Stomach (tissue), 19 donors: ENCODE measurements at places on chromosomes 12 and 14.
A peak's percentile ranks its signal among the peaks of the same experiment; 100 is the strongest.

DNA sequence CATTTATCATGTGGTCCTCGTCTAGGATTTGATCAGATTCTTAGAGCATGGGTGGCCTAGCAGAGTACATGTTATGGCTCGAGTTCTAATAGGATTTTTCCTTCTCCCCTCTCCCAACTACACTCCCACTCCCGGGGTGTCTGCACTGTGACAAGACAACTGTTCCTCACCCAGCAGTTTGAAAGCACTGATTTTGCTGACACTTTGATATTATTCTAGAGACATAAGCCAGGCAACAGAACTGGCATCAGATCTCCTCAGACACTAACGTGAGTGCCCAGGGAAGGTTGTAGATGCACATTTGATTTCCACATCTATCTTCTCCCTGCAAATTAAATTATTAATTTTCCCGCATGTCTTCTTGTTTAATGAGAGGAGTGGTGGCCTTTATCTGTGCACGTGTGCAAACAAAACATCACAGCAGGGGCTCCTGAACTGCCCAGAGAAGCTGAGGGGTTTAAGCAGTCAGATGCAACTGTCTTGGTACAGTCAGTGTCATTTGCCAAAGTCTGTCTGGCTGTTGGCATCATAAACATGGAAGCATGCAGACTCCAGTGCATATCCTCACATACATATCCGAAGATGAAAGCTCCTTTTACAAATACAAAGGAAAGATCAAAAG lies 491.8 kb downstream of the NPAS3 start:
- DNase-seq, result no peak

- no peak for DNase-seq
Observed at GRCh38 chr14:105420101-105420973, 710 bp downstream of the MTA1 start.

DNA sequence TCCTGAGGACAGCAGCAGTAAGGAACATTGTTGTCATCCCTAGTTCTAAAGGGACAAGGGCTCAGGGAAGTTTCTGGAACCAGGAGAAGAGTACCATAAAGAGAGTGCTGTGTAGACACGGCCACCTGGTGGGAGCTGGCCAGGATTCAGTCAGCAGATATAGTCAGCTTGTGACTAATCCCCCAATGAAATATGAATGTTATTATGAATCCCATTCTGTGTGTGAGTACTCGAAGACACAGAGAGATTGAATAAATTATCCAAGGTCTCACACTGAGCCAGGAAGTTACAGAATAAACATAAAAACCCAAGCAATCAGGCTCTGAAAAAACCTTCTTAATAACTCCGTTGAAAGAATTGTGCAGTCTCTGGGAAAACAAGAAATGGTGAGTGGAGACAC lies 1359.5 kb downstream of the AACS start:
- no peak for DNase-seq

DNA sequence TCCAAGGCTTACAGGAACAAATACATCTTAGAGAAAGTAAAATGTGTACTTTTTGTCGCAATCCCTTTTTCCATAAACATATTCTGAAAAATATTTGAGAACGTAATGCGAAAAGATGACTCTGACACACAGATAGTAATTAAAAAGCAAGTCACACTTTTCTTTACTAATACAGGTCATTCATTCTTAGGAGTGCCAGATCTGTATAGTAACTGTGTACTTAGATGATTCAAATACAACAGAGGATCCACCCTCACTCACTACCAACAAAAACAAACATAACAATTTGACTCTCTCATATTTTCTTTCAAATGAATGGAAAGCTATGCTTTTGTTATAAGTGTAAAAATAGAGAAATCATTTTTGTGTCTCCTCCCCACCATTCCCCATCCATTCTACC lies 795.4 kb downstream of the SLC6A15 start:
- no peak for DNase-seq

- DNase-seq, result no peak
Observed at GRCh38 chr14:52888839-52889838, 61.7 kb downstream of the FERMT2 start.

- DNase-seq, result peak; percentile 21
Observed at GRCh38 chr12:108890208-108890607, 10.3 kb downstream of the DAO start.

DNA sequence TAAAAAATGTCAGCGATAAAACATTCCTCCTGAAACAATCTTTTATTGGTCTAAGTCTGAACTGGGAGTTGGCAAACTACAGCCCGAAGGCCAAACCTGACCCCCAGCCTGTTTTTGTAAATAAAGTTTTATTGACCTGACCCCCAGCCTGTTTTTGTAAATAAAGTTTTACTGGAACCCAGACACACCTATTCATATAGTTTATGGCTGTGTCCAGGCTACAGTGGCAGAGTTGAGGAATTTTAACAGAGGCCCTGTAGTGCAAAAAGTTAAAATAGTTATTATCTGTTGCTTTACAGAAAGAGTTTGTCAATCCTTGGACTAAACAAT lies 12.1 kb upstream of the SCARB1 start:
- DNase-seq, result no peak

DNA sequence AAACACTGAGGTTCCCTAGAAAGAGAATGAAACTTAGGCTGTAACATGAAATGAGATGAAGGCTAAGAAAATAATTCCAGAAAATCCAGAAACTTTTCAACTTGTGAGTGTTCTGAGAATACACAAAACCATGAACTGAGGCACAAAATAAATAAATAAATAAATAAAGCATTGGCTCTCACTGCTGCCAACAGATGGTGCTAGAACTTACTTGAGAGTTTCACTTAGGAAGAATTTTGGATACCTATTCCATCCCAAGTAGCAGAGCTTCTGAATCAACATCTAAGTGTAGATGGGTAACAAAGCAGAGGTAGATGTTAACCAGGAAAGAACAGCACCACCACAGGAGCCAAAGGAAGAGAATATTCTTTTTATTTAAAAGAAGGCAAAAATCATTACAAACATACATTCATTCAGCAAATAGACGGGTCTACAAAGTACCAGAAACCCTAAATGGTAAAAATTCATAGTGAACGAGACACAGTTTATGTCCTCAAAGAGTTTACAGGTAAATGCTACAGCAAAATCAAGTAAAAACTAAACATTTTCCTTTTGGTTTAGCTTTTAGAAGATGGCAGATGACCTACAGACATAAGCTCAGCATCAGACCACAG lies 16.7 kb downstream of the EPS8 start:
- no peak for DNase-seq

DNA sequence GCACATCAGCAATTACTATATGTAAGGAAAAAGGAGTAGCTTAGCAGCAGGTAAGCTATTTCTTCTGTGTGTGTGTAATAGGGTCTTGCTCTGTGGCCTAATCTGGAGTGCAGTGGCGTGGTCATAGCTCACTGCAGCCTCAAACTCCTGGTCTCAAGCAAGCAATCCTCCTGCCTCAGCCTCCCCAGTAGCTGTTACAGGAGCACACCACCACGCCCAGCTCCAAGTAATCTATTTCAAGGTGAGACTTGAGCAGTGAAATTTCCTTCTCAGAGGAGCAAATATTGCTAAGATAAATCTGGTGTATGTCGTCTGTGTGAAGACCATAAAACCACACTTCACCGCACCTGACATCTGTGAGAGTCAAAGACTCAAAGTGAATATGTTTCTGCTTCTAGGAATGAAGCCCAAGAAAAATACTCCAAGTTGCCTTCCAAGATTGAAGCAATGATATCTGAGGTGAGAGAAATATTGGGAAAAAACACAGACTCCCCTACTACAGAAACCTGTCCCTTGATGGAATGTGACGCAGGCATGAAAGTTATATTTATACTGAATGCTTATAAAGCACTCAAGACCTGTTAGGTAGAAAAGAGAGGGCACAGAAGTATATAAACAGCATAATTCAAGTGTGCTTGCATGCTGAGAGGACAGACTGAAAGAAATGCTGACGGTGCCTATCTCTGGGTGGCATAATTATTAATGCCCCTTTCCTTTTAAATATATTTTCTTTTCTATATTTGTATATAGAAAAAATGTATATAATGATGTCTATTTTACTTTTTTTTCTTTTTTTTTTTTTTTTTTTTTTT lies 2.5 kb upstream of the SELPLG start:
- no peak for DNase-seq

DNA sequence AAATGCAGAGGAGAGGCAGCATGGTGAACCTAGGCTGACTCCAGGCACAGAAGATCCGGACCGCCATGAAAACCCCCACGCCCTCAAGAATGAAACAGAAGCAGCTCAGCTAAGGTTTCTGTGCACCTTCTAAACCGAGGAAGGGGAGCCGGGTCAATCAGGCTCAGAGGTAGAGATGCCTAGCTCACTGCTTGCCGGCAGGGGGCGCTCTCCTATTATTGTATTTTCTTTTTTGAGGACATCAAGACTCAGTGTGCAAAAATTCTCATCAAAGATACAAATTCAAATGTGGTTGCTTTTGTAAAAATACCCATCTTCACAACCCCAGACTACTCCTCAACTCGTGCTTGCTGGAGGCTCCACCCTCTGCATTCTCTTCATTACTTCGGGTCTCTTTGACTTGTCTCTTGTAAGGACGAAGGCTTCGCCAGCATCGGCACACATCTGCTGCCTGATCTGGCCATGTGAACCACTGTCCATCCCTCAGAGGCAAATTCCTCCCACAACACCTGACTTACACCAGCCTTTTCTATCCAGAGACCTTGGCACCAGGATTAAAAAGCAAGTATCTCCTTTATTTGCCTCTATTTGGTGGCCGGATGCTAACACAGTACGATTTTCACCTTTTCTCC lies 33.4 kb upstream of the RNASE3 start:
- DNase-seq, result peak; percentile 82

DNA sequence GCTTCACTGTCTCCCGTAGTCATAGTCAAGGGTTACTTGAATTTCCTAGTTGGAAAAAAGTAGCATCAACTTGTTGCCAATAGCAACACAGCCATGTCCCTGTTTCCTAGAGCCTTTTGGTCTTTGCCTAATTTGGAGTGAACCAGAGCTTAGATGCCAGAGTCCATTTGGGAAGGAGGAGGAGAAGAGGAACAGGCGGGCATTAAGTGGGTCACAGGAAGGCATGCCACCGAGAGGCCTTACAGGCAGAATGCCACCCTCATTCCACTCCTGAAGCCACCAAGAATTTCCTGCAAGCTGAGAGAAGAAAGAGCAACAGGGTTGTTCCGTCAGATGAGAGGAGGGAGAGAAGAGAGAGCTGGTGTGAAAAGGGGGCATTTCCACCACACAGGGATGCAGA lies 339.5 kb downstream of the DPF3 start:
- no peak for DNase-seq

DNA sequence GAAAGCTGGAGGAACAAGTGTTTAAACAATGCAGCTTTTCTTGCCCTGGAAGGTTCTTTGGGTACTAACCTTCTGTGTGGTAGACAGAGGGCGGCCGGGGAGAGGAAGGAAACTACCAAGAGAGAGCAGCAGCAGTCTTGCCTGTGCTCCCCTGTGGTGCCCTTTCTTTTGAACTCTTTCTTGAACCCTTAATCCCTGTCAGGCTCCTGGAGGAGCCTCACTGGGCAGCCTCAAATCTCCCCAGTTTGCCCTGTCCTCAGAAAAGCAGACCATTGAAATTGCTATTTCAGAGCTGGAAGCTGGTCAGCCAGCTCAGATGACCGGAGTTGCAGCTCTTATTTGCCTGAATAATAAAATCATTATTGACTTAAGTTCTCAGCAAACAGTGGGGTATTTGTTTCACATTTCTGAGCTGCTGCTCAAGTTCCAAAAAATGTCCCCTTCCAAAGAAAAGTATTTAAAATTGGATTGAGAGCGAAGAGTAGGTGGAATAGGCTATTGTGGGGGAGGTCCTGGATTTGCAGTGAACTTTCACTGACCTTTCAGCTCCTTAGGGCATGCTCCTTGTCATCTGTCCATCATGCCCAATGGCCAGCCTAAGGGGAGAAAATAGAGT lies 42.1 kb upstream of the RNASE3 start:
- DNase-seq, result peak; percentile 48

DNA sequence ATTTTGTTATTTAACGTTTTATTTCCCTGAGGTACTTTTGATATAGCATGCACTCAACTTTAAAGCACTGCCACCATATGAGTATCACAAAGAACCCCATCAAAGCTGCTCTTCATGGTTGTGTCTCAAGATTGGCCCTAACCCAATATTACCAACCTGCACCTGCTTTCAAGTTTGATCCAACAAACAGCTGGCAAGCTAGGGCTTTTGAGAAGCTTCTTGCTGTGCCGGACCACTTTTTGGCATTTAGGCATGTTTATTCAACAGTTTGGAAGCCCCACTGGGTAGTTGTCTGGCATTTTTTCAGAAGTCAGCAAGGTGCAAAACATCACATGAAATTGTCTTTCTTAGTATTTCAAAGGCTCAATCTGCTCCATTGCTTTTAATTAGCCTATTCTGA lies 137.2 kb upstream of the PLEKHA5 start:
- no peak for DNase-seq

- DNase-seq, result no peak
Observed at GRCh38 chr12:111788178-111788654, 21.5 kb downstream of the ALDH2 start.

GRCh38 chr14:88551980-88552431 lies 2.8 kb downstream of the PTPN21 start:
- peak; percentile 55 for DNase-seq

- DNase-seq, result no peak
Observed at GRCh38 chr12:585062-586061, 77.9 kb downstream of the NINJ2 start.

DNA sequence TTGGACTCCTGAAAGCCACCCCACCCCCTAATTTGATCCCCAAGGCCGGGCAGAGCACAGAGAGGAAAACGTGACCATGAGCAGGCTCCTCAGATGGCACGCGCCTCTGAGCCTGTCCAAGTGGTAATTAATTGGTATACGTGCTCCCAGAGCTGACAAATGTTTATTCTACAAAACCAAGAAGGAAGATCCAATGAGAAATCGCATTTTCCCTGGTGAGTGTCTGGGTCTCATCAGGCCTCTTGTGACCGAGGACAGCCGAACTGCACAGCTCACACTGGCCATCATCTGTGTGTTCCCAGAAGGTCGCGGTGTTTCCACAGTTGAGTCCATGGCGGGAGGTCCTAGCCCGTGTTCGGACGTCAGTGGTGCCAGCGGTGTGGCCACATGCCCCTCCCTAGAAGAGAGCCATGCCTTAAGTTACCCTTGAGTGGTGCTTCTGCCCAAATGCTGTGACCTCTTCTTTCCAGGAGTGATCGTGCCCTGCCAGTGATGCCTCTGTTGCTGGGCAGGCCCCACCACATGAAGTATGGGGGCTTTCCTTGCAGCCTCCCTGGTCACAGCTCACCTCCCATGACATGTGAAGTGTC lies 317.5 kb upstream of the RTL1 start:
- DNase-seq, result no peak

DNA sequence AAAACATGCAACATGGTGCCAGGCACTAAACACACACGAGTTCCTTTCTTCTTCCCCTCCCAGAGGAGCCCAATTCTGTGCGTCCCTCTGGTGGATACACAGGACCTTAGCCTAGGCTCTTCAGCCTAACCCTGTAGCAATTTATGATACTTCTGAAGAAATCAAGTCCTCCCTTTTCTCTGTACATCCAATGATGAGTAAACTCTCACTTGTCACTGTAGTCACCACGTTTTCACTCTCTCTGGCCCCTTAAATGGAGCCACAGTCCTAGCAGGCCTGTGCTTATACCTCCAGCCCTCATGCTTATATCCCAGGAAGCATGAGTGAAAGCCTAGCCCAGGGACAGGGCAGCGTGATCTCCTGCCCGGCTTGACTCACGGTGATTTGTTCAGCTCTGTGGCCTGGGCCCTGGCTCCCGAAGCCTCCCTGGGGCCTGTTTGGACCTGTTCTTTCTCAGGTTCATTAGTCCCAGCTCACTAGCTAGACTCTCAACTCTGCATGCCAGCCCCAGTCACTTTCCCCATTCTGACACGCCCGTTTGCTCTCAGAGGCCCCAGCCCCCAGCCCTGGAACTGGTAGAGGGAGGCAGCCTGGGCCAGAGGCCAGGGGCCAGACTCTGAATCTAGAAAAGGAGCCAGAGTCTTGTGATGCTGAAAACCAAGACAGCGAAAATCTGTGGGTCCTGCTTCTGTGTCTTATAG lies 24.1 kb upstream of the PLEKHG3 start:
- peak; percentile 48 for DNase-seq
